ENCODE measurements at places on chromosomes 7 and 10.

GRCh38 chr10:18400906-18401245 lies 250.5 kb downstream of the NSUN6 start:
- DNase-seq: no peak

GRCh38 chr7:84591897-84592296 lies 397.3 kb upstream of the SEMA3A start:
- DNase-seq: no peak

DNA sequence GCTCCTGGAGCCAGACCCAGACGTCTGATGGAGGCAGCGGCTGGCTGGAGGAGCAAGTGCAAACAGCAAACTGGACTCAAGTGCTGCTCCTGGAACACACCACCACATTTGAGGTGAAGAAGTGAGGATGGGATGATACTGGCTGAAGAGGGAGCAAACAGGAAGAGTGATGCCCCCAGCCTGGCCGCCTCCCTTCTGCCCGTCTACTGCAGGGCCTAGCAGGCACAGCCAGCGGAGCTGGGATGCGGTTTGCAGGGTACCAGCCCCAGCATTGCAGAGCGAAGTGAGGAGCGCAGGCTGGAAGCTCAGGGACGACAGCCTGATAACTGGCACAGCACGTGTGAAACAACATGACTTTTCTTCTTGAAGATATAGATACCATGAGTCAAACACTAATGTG lies 111.8 kb upstream of the ZNF32 start:
- no peak for DNase-seq

DNA sequence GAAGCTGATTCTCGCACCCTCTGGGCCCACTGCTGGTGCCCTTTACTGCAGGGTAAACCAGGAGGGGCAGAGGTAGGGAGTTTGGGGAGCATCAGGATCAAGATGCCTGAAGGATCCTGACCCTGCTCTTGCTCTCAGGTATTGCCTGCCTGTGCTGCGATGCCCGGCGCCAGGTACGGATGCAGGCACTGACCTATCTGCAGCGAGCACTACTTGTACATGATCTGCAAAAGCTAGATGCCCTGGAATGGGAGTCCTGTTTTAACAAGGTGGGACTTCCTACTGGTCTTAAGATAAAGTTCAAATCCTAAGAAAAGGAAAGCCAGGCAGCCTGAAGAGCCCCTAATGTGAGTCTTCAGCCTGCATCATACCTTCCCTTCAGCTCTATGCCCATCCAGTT lies 16.1 kb upstream of the NFKB2 start:
- no peak for DNase-seq

GRCh38 chr7:142450695-142451094 lies 192.8 kb upstream of the PRSS58 start:
- no peak for DNase-seq

DNA sequence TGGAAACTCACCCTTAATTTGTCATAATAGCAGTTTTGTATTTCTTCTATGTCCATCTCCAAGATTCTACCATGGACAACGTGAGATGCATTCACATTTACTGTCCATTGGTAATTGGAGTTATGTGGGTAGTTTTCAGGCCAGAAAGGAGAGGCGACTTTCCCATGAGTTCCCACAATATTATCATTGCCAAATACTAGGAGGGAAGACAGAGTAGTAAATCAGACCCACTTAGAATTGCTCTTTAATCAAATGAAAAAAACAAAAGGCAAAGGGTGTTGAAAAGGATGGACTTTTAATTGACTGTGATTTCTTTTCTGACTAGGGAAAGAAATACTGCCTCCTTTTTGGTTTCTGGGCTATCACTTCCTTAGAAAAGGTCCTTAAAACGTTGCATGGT lies 121.7 kb upstream of the RSU1 start:
- no peak for DNase-seq

GRCh38 chr7:16479591-16479990 lies 14.1 kb upstream of the SOSTDC1 start:
- no peak for DNase-seq

DNA sequence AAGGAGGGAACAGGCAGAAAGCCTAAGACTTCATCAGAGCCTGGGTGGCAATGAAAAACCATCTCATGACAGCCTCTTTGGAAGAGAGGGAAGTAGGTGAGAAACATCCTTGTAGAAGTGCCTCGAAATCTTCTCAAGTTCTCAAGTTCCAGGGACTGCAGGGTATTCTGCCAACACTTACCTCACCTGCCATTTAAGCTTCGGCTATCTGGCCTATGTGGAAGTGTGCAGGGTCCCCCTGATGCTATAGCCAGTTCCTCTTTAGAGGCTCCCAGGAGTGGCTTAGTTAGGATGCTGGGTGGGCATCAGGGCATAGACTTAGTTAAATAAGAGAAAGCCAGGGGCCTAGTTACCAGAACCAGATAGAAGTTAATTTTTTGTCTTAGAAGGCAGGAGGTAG lies 27.0 kb downstream of the ABCC2 start:
- DNase-seq: no peak

GRCh38 chr7:22477876-22478450 lies 22.0 kb downstream of the STEAP1B start:
- DNase-seq: no peak

GRCh38 chr7:52909935-52910334 lies 125.5 kb upstream of the POM121L12 start:
- no peak for DNase-seq

DNA sequence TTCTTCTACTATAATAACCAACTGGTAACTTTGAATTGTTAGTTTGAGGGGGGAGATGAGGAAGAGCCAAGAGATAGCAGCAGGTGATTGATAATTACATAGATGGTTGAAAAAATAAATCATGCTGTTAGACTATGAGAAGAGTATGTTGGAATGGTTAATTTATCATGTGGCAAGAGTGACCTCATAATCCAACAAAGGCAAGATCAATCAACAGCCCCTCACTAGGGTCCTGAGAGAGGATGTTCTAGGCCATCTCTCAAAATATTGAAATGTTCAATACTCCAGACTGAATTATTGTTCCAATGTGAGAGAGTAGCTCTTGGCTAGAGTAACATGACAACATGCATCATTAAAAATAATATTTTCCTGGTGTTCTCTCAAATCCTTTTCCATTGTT lies 67.9 kb downstream of the ADD3 start:
- DNase-seq: no peak

DNA sequence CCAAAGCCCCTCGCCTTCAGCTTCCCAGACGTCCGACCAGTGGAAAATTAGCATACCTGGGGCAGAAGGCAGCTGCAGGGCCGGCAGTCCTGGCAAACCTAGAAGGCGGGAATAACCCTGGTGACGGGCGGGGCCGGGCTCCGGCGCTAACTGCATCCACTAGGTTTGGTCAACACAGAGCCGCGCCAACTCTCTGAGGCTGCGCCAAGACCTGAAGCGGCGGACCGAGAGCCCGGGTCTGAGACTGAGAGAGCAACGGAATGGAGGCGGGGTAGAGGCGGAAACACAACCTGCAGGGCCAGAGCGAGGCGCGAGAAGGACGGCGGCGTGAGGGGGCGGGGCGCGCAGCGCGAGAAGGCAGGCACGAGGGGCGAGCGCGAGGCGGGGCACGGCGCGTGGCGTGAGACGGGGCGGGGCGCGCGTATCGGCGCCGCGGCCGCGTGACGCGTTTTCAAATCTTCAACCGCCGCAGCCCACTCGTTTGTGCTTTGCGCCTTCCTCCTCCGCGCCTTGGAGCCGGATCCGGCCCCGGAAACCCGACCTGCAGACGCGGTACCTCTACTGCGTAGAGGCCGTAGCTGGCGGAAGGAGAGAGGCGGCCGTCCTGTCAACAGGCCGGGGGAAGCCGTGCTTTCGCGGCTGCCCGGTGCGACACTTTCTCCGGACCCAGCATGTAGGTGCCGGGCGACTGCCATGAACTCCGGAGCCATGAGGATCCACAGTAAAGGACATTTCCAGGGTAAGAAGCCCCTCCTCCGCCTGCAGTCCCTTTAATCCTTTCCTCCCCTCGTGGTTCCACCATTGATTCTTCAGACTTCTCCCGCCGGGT lies at the start of the genes DBF4 and SLC25A40:
Gene DBF4 (plus strand): TSS at position 454 of the 829 bp plus-strand sequence. CDS start 240 bp downstream, at position 694.
Gene SLC25A40 (minus strand): TSS at position 321 of the 829 bp plus-strand sequence. CDS start 17,633 bp downstream, outside the sequence.
- peak; percentile 98 for DNase-seq

- DNase-seq: no peak
These were observed 22.7 kb downstream of the ARL3 start for GRCh38 chr10:102691285-102692066.

DNA sequence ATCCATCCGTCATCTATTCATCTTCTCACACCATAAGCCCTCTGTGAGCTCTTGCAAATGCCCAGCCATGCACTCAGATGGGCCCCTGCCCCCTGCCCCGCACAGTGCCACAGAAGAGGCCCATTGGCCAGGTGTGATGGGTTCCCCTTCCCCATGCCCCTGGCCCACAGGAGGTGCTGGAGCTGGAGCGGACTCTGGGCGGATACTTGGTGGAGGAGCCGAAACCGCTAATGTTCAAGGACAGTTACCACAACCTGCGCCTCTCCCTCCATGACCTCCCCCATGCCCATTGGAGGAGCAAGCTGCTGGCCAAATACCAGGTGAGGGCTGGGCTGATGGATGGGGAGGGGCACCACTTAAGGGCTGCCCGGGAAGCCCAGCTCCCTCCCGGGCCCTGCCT lies 23.4 kb upstream of the SLC29A3 start:
- DNase-seq: no peak

DNA sequence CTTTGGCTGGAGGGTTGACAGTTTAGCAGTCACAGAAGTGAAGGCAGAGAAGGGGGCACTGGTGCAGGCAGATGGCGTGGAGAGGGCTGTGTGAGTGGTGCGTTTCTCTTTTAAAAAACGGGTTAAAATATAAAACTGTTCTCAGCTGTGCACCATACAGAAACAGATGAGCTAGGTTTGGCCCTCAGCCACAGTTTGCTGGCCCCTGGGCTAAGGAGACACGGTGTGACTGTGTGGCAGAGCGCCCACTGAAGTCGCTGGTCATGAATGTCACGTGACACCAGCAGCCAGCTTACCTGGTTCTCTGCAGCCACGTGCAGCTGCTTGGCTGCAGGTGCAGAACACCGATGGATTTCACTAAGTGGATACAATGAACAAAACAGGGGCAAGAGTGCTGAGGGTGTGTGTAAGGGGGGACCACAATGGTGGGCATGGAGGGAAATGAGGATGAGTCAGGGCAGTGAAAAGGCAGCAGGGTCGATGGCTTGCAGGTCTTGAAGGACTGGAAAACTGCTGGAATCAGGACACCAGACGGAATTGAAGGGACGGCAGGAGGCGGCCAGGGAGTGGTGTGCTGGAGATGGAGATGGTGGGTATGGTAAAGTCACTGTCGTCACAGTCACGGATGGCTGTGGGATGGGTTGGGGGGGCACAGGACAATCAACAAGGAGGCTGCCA lies 7.4 kb downstream of the ZNF746 start:
- DNase-seq: no peak

- no peak for DNase-seq
These were observed 48.2 kb downstream of the XPNPEP1 start for GRCh38 chr10:109875151-109875568.

GRCh38 chr7:151838861-151839381 lies 38.0 kb downstream of the PRKAG2 start:
- DNase-seq: peak; percentile 38

DNA sequence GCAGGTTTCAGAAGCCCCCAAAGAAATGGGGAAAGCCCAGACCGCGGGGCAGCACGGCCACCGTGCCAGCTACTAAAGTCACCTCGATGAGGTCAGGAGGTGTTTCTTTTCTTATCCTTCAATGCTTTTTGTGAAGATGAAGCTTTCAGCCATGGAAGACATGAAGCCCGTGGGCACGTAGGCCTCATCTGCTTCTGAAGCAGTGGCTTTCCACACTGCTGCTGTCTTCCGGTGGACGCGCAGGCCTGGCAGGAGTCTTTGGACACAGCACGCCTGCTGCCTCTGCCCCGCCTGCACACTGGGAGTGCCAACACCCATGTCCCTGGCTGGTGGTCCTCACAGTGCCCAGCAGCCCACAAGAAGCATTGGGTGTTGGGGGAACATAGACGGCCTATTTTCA lies 185.5 kb downstream of the EBF3 start:
- no peak for DNase-seq

GRCh38 chr7:134945691-134946090 lies 40.6 kb upstream of the AGBL3 start:
- DNase-seq: no peak

DNA sequence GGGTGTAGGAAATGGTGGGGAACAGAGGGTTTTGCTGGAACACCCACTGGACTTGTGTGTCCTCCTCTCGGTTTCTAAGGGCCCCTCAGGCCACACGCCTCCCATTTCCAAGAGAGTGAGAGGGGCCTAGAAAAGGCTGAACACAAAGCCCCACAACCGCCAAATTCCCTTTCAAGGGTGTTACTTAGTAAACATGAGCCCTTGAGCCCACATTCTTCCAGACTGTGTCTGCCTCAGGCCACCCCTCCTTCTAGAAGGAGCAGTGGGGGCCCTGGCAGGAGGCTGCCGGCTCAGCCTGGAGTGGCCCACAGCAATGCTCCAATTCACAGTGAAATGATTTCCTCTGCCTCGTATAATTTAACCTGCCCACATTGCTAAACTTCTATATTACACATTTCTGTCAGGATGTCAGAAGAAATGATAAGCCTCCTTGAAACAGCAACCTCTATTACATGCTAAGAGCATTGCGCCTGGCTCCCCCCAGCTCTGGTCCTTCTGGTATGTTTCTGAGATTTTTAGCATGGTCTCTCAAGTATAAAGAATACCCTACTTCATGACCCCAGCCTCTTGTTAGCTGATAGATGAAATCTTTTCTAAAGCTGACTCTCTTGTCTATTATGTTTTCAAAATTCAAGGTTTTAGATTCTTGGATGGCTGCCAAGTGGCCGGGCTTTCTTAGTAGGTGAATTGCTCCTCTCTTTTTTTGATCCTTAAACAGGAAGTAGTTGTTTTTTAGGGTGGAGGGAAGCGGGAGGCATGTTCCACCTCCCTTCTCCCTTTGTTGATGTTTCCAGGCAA lies 673.9 kb upstream of the GALNT17 start:
- no peak for DNase-seq

All from GM12865 (cell line).